Melanocyte of skin (primary cell): ENCODE measurements at places on chromosomes 3 and 15. TPM values are rescaled to one million over a fixed set of nuclear protein-coding genes. Genes with fewer than 3 reads are reported as not detected.

The SH2D7 gene
- not detected in 2 replicates for total RNA-seq

The RGMA gene
- total RNA-seq = 2.3 and 2.5 TPM in 2 replicates

The TF gene
- total RNA-seq = 0.36 and 1.0 TPM in 2 replicates

The GOLGA6A gene
- total RNA-seq = under 0.01 TPM in 1 of 2 replicates, not detected in the other

The ITIH1 gene
- not detected in 2 replicates for total RNA-seq

The ANKRD34C gene
- not detected in 2 replicates for total RNA-seq

The UBAP1L gene
- total RNA-seq = 10.2 and 11.0 TPM in 2 replicates

The CD86 gene
- not detected in 2 replicates for total RNA-seq

The ARGFX gene
- total RNA-seq = not detected in 2 replicates

The SMC4 gene
- total RNA-seq = 53.3 and 53.4 TPM in 2 replicates

The VIPR1 gene
- not detected in 2 replicates for total RNA-seq

The GOLGA8J gene
- total RNA-seq = under 0.01 TPM in 1 of 2 replicates, not detected in the other

The SOX14 gene
- total RNA-seq = not detected in 2 replicates

The SPTBN5 gene
- total RNA-seq = 2.5 and 3.8 TPM in 2 replicates

The PROS1 gene
- 70.2 and 194 TPM in 2 replicates for total RNA-seq

The CSPG5 gene
- 0.34 and 0.36 TPM in 2 replicates for total RNA-seq

The ADCY5 gene
- total RNA-seq = 0.34 and 1.5 TPM in 2 replicates

The ADAMTS17 gene
- total RNA-seq = 0.34 and 0.36 TPM in 2 replicates

The TBC1D23 gene
- 32.7 and 46.5 TPM in 2 replicates for total RNA-seq

The LRRC58 gene
- 50.6 and 66.3 TPM in 2 replicates for total RNA-seq

The RBSN gene
- 14.0 and 19.4 TPM in 2 replicates for total RNA-seq

The GOLGA8T gene
- not detected in 2 replicates for total RNA-seq

The COL6A5 gene
- under 0.01 TPM in 1 of 2 replicates, not detected in the other for total RNA-seq

The ROBO2 gene
- 34.5 and 36.1 TPM in 2 replicates for total RNA-seq

The ALDH1L1 gene
- 0.31 and 0.33 TPM in 2 replicates for total RNA-seq

The OR5K2 gene
- not detected in 2 replicates for total RNA-seq

The ITGA11 gene
- 0.15 and 1.00 TPM in 2 replicates for total RNA-seq

The CLDN16 gene
- not detected in 2 replicates for total RNA-seq

The NR2E3 gene
- not detected in 2 replicates for total RNA-seq

The STRIT1 gene
- total RNA-seq = not detected in 2 replicates

The FEM1B gene
- 75.6 and 86.7 TPM in 2 replicates for total RNA-seq

The CRABP1 gene
- total RNA-seq = not detected in 2 replicates

The SLC28A1 gene
- total RNA-seq = not detected in 2 replicates

The KCNH8 gene
- total RNA-seq = 0.31 and 0.33 TPM in 2 replicates

The PARP15 gene
- total RNA-seq = 2.2 and 3.0 TPM in 2 replicates
